Amygdala (tissue), 56 donors: ENCODE measurements at places on chromosomes 6 and 20.
A peak's percentile ranks its signal among the peaks of the same experiment; 100 is the strongest.

DNA sequence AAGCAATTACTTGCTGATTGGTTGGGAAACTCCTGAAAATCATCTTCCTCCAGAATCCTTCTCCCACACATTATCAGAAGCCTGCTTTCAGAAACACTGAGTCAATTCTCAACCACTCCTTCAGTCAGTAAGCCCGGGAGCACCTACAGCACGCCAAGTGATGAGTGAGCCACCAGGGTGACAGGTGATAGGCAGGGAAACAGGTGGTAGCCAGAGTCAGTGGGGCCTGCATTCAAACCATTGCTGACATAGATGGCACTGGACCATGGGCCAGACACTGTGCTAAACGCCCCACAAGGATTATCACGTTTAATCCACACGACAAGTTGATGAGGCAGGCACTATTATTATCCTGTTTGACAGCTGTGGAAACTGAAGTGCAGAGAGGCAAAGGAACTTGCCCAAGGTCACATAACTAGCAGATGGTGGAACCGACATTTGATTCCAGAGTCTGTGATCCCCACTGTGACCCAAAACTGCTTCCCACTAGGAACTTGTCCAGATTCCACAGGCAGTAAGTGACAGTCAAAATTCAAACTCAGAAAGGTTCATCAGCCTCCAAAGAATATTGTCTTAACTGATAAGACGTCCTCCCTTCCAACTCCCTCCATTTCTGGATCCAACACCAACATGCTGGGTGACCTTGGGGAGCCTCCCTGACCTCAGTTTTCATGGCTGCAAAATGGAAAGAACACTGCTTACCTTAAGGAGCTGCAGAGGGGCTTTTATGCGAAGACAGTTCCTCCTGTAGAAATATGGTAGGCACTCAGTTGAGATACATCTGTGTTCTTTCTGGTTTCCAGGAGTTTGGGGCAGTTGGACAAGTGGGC, 23.9 kb upstream of the TOP1 start:
- DNase-seq = no peak

- no peak for DNase-seq
These were observed 25.8 kb downstream of the ROS1 start for GRCh38 chr6:117399924-117400323.

GRCh38 chr20:61874421-61875068, 191.1 kb downstream of the TAF4 start:
- no peak for DNase-seq

GRCh38 chr6:27140999-27141528, 106.4 kb upstream of the PRSS16 start:
- no peak for DNase-seq

- DNase-seq = no peak
These were observed 269.1 kb downstream of the PHF3 start for GRCh38 chr6:63904650-63905248.

DNA sequence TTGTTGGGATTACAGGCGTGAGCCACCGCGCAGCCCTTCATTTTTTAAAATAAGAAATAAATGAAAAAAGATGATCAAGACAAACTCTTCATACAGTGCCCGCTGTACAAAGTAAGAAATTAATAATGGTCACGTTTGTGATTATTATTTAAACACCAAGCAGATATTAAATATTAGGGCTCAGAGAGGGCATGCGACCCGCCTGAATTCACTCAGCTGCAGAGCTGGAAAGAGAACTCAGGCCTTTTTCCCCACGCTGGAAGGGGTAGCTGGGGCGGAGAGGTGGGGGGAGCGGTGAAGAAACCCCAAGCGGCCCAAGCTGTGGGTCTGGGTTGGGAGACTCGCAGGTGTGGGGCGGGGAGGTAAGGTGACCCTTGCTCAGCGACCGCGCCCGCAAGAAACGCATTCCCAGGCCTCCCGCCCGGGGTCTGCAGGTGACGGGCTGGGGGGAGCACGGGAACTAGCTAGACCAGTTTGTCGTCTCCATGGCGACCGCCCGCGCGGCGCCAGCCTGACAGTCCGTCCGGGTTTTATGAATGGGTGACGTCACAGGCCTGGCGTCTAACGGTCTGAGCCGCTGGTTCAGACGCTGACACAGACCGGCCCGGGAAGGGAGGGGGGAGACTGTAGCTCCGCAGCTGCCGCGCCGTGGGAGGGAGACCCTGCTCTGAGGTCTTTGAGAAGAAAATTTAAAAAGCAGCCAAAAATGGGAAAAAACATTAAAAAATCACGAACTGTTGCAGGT, 1.1 kb upstream of the ID1 start:
- DNase-seq = peak; percentile 49
